NCI-H1092 (cell line): ENCODE measurements at places on chromosomes 7 and 10.

DNA sequence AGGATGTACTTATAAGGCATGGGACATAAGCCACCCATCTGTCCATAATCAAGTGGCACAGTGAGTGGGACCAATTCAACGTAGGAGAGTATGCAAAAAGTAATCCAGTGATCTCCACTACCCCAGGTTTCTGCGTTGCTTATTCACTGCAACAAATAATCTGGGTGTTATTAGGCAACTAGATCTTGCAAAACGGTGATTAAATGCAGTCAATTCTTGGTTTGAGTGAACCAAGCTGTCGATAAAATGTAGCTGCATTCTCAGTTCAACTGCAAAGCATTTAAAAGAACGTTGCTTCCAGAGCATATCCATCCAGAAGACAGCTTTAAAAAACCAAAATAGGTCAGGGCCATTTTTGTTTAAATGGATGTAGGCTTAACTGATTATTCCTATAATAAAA lies 5.0 kb downstream of the LSMEM1 start:
- no peak for DNase-seq

DNA sequence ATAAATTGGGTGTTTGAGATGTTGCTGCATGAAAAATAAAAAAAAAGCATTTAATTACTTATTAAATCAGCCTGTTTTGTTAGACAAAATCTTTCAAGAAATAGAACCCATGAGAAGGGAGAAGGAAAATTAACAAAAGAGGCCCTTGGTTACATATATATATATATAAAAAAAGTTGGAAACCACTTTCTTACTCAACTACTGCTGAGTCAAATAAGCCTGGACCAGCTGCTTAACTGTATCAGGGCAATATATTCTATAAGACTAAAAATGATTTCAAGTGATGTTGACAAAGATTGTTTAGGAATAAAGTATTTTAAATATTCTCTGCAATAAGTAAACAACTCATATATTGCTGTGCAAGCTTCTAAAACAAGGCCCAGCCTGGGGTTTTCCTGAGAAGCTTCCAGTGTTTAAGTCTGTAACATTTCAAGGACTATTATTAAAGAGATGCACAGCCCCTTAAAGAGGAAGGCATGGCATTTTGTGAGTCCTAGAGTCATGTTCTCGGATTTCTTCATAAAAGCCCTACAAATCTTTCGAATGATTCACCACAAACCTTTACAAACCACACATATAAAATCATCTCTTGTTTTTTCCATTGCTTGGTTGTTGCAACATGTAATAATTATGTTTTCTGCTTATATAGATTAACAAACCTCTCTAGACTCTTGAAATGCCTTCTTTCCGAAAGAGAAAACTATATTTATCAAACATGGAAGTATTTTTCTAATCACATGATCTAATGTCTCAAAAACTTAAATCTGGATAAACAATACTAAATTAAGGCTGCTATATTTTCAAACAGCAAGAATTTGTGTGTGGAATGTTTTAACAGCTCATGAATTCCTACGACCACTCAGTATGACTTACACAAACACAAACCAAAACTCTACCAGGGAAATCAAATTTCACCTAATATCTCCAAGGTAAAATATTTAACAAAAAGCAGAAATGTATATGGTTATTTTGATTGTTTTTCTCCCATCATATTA lies 14.3 kb downstream of the JAZF1 start:
- no peak for DNase-seq

DNA sequence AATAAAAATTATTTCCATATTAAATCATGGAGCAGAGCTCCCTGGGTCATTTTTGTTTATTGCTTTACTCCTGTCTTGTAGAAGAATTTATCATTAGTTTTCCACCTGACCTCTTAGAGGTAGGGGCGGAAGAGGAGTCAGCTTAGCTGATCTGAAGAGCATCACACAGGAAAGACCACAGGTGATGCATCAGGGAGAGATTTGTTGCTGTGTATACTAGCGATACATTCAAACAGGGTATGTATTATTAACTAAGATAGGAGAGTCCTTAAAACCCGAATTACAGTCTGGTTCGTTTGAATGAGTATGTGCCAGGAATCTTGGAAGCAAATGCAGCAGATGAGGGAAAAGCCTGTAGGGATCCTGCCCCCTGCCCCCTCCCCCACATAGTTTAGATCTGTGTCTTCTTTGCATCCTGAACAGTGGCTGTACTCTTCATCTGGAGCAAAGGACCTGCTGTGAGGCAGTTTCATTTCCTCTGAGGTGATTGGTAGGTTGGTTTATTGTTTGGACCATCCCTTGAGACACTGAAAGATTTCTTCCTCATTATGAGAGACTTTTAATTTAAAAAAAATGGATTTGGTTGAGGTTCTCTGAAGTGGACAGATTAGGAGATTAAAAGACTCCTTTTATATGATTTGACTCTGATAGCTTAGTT lies 177.0 kb downstream of the SND1 start:
- no peak for DNase-seq

- no peak for DNase-seq
These were observed 37.0 kb upstream of the GLCCI1 start for GRCh38 chr7:7931626-7932025.

DNA sequence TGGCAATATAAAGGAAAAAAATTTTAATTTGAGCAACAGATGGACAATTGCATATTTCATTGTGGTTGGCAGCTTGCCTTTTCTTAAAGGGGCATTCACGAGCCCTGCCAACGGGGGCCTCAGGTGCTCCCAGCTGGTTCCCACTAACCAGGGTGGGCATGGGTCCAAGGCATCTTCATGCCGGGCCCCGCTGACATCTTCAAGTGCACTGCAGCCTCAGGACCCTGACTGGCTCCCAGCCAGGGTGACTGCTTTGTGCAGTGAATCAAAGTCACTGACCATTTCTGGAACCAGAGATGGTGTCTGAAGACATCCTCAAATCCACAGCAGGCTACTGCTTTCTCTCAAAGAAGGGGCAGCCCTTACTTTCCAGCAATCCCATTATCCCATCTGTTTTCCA lies 275.2 kb upstream of the MGMT start:
- no peak for DNase-seq
